HFFc6 (cell line): ENCODE measurements at places on chromosomes 13 and 19. TPM values are rescaled to one million over a fixed set of nuclear protein-coding genes. Genes with fewer than 3 reads are reported as not detected.
A peak's percentile ranks its signal among the peaks of the same experiment; 100 is the strongest.

Gene RNF113B
- not detected in 3 replicates for total RNA-seq

GRCh38 chr19:57241176-57241575 is 744 bp downstream of the ZNF805 start:
- H3K4me1 ChIP-seq, result peaks cover 13% of the 10 kb centered on the region
- DNase-seq, result no peak
- peaks cover 3% of the 10 kb centered on the region for H3K27me3 ChIP-seq
- H3K4me3 ChIP-seq, result peak overlapping the region; percentile 86
- peak overlapping the region; percentile 87 for H3K27ac ChIP-seq

DNA sequence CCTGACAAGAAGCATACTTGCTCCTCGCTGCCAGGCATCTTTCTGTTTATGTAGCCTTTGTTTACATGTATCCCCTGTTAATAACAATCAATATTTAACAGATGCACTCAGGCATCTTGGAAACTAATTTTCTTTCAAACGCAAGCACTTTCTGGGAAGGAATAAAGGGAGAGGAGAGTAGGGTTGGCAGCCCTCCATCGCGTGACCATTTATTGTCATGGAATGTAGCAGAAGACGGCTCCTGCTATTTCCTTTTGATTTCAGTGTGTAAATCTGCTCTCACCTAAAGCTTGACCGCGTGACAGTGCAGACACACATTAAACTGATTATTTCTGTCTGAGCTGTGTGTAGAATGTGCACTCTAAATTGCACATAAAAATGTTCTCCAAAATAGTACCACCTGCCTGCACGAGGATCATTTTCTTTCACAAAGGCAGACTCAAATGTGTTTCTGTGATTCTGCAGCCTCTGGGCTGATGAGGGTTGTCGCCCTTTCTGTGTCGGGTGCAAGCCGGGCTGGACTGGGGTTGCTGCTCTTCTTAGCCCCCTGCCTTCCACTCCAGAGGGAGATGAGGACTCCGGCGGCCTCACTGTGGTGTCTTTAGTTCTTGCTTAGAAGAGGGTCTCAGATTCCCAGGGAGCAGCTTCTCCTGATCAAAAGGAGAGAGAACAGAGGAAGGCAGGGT is 223.5 kb upstream of the MAB21L1 start:
- H3K36me3 ChIP-seq, result no peaks in the 10 kb centered on the region
- H3K4me1 ChIP-seq, result peaks cover 83% of the 10 kb centered on the region
- H3K27ac ChIP-seq, result peak overlapping the region; percentile 91
- H3K4me3 ChIP-seq, result peak overlapping the region; percentile 82
- no peaks in the 10 kb centered on the region for H3K27me3 ChIP-seq

GRCh38 chr19:10450191-10450852 is 30.0 kb downstream of the PDE4A start:
- DNase-seq, result no peak
- no peak overlapping the region for H3K27ac ChIP-seq
- no peaks in the 10 kb centered on the region; the same call in 1 of the 2 replicates for H3K27me3 ChIP-seq
- no peak overlapping the region for H3K4me3 ChIP-seq
- no peaks in the 10 kb centered on the region; the same call in 1 of the 2 replicates for H3K4me1 ChIP-seq

DNA sequence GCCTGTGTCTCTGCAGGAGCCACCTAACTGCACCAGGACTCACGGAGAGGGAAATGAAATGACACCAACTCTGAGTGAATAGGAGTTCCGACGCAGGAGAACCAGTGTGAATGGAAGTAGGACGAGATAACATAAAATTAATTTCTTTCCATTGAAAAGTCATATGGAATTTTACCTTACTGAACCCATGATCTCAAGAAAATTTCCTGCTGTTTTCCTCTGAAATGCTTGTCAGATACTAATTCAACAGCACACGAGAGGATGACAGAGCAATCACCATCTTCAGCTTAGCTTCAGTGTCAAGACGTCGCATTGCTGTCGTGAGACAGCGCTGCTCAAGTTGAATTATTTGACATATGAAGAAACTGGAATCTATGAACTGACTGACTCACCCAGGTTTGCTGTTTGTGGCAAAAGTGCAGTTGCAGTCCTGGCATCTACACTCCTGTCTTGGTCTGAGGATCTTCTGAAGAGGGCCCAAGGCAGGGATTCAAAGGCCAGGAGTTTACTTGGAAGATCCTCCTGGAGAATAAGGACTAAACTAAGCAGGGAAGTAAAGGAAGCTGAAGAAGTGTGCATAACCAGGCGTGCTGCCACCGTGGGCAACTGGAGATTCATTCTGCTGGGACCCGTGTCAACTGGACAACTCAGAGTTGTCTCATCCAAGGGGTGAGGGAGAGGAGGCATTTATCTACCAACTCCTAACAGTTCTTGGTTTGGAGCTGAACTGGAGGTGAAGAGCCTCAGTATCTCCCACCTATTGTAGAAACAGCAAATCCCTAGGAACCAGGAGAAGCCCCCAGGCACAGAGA is 214.4 kb upstream of the IRS2 start:
- H3K4me3 ChIP-seq, result peak overlapping the region; percentile 29; the same call in 1 of the 2 replicates
- H3K36me3 ChIP-seq, result peaks cover 4% of the 10 kb centered on the region; the same call in 1 of the 2 replicates
- peak overlapping the region; percentile 74 for H3K27ac ChIP-seq
- no peaks in the 10 kb centered on the region; the same call in 1 of the 2 replicates for H3K27me3 ChIP-seq

Gene MCEMP1
- not detected in 2 replicates for total RNA-seq

DNA sequence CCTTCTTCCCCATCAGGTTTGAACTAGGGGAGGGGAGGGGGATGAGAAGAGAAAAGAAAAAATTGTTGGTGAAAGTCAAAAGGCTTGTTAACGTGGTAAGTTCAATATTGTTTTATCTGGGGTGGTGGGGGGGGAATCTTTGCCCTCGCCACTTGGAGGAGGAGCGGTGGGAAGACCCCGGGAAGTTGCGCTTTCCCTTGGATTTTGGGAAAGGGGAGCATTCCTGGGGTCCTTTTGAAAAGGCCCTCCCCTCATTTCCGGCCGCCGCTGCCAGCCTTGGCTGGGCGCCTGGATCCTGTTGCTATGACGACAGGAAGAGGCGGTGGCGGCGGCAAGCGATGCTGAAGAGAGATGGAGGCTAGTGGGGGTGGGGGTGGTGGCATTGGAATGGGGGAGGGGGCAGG is 4.6 kb upstream of the CACNG8 start:
- H3K4me1 ChIP-seq, result peaks cover 14% of the 10 kb centered on the region
- no peaks in the 10 kb centered on the region; the same call in 1 of the 2 replicates for H3K36me3 ChIP-seq
- H3K27ac ChIP-seq, result no peak overlapping the region
- H3K27me3 ChIP-seq, result peaks cover 61% of the 10 kb centered on the region

GRCh38 chr19:18719541-18719940 is 36.1 kb downstream of the CRTC1 start:
- no peak overlapping the region for H3K4me3 ChIP-seq
- DNase-seq, result no peak
- no peaks in the 10 kb centered on the region for H3K4me1 ChIP-seq

Gene RCBTB2
- 7.1 to 9.1 TPM (median 8.1 TPM) in 3 replicates for total RNA-seq

DNA sequence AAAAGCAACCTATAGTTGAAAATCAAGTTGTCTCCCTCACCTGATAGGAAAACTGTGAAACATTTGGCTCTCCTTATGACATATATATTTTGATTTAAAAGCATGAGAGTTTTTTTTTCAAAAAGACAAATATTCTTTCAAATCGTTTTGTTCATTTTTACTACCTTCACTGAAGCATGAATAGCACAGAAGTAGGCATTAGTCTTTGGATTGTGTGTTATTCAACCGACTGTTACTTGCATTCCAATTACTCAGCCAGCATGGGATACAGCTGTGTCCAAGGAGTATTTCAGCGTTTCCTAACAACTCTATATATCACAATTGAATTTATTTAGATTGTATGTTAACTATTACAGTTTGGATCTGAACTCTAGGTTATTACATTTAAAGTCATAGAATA is 135.2 kb downstream of the PCDH9 start:
- H3K36me3 ChIP-seq, result no peaks in the 10 kb centered on the region
- DNase-seq, result no peak
- no peaks in the 10 kb centered on the region for H3K27me3 ChIP-seq
- no peak overlapping the region for H3K4me3 ChIP-seq
- no peak overlapping the region for H3K27ac ChIP-seq
- peaks cover 11% of the 10 kb centered on the region; the same call in 1 of the 2 replicates for H3K4me1 ChIP-seq

- no peak for DNase-seq
- H3K36me3 ChIP-seq, result no peaks in the 10 kb centered on the region
- peaks cover 2% of the 10 kb centered on the region; the same call in 1 of the 2 replicates for H3K27me3 ChIP-seq
- H3K4me3 ChIP-seq, result no peak overlapping the region
- no peak overlapping the region for H3K27ac ChIP-seq
Observed at GRCh38 chr19:21581646-21582240, 76.3 kb downstream of the ZNF429 start.

Gene C5AR1
- 0.43 and 2.2 TPM in 2 replicates for total RNA-seq

DNA sequence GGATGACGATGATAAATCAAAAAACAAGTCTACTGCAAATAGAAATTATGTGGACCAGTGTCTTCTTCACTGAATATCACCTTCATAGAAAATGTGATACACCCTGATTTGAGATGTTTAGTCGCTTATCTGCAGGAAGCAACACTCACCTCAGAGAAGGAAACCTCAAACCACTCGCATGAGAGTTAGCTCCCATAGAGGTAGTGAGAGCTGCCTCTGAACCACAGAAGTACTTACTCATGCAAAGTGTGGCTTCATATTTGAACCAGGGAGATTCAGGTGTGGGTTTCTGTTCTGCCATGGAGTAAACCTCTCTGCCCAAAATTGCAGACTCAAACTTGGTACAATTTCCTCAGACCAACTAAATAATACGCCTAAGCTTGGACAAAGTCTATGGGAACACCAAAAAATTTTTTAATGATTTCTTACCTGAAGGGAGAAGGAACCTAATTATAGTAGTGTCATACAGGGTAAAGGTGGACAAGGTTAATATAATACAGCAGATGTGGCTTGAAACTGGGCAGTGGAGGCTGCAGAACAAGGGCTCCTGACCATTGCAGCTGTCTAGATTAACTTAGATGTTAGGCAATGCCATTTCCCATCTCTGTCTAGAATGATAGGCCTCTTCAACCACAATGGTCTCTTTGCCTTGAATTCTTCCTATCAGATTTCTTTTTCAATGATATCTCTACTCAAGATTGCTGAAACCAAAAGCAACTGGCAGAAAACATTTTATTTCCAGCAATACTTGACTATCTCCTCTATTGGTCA is 29.6 kb upstream of the RCBTB2 start:
- no peaks in the 10 kb centered on the region; the same call in 1 of the 2 replicates for H3K27me3 ChIP-seq
- peaks cover 36% of the 10 kb centered on the region for H3K4me1 ChIP-seq
- no peaks in the 10 kb centered on the region for H3K36me3 ChIP-seq
- H3K27ac ChIP-seq, result no peak overlapping the region
- DNase-seq, result no peak

Gene LILRB1
- total RNA-seq, result not detected in 3 replicates

GRCh38 chr13:70905035-70905434 is 796.8 kb upstream of the KLHL1 start:
- no peaks in the 10 kb centered on the region for H3K36me3 ChIP-seq
- no peak overlapping the region for H3K27ac ChIP-seq
- no peak for DNase-seq
- peaks cover 1% of the 10 kb centered on the region; the same call in 1 of the 2 replicates for H3K27me3 ChIP-seq
- no peak overlapping the region for H3K4me3 ChIP-seq

DNA sequence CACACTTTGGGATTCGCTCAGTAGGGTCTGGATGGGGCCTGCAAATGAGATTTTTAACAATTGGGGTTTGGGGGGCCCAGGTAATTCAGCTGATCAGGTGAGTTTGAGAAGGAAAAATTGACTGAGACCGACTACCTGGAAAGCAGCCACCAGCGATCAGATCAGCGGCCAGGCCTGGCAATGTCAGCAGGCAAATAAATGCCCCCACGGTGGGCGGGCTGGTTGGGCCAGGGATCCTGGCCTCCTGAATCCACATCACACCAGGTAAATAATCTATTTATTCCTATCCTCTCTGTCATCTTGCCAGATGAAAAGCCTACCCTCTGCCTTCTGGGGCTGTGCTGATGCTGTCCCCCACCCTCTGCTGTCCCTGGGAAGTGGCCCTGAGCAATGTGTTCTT is 9.4 kb downstream of the NAPA start:
- no peak overlapping the region for H3K27ac ChIP-seq
- H3K4me3 ChIP-seq, result no peak overlapping the region
- H3K27me3 ChIP-seq, result peaks cover 1% of the 10 kb centered on the region; the same call in 1 of the 2 replicates
- no peak for DNase-seq
- H3K36me3 ChIP-seq, result no peaks in the 10 kb centered on the region
- peaks cover 6% of the 10 kb centered on the region; the same call in 1 of the 2 replicates for H3K4me1 ChIP-seq

Gene GPC6
- 1.8 to 4.9 TPM (median 3.0 TPM) in 3 replicates for total RNA-seq

- H3K27me3 ChIP-seq, result no peaks in the 10 kb centered on the region
- no peaks in the 10 kb centered on the region for H3K36me3 ChIP-seq
- H3K4me1 ChIP-seq, result no peaks in the 10 kb centered on the region
- DNase-seq, result no peak
- H3K27ac ChIP-seq, result no peak overlapping the region
- no peak overlapping the region for H3K4me3 ChIP-seq
Observed at GRCh38 chr13:36142735-36143134, 11.6 kb upstream of the DCLK1 start.

- H3K4me3 ChIP-seq, result no peak overlapping the region
- peaks cover 15% of the 10 kb centered on the region for H3K36me3 ChIP-seq
- peaks cover 38% of the 10 kb centered on the region for H3K4me1 ChIP-seq
- no peak for DNase-seq
Observed at GRCh38 chr13:75458696-75459422, 23.1 kb downstream of the TBC1D4 start.

GRCh38 chr19:6062961-6063575 is 47.2 kb downstream of the RFX2 start:
- H3K4me1 ChIP-seq, result peaks cover 74% of the 10 kb centered on the region
- H3K36me3 ChIP-seq, result peaks cover 1% of the 10 kb centered on the region; the same call in 1 of the 2 replicates
- no peak overlapping the region for H3K4me3 ChIP-seq
- no peak for DNase-seq
- H3K27ac ChIP-seq, result peak overlapping the region; percentile 24; the same call in 1 of the 2 replicates
- peaks cover 4% of the 10 kb centered on the region for H3K27me3 ChIP-seq

- H3K4me3 ChIP-seq, result no peak overlapping the region; the same call in 1 of the 2 replicates
- H3K4me1 ChIP-seq, result peaks cover 21% of the 10 kb centered on the region
Observed at GRCh38 chr13:66312312-66313087, 917.6 kb downstream of the PCDH9 start.

DNA sequence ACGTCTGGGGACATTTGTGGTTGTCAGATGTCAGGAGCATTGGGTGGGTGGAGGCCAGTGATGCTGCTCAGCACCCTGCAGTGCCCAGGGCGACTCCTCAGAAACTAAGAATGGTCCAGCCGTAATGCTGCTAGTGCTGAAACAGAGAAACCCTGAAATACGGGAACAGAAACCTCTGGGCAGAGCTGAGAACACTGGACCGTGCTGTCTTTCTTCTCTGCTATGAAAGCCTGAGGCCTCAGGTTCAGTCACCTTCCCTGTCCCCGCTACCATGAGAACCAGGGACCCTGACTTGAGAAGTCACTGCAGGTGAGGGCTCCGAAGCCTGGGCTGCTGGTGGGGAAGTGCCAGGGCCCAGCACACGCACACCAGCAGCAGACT is 13.4 kb downstream of the CAPS start:
- no peak overlapping the region for H3K27ac ChIP-seq
- H3K36me3 ChIP-seq, result peaks cover 21% of the 10 kb centered on the region
- DNase-seq, result no peak

Gene TNFRSF19
- 6.4 to 9.3 TPM (median 6.5 TPM) in 3 replicates for total RNA-seq
